ENCODE measurements at places on chromosomes 12 and 14.

- DNase-seq, result no peak
Measured at GRCh38 chr12:22334410-22335100, at the start of gene ST8SIA1. Gene ST8SIA1, minus strand, starts transcription at chr12:22334707. Its CDS starts 475 bp downstream, at chr12:22334232.

GRCh38 chr14:102696332-102696731 is 80.9 kb upstream of the TRAF3 start:
- no peak for DNase-seq

GRCh38 chr14:51677738-51678137 is 26.0 kb downstream of the FRMD6 start:
- DNase-seq, result no peak

GRCh38 chr14:22479132-22479531 is 109.9 kb downstream of the DAD1 start:
- DNase-seq, result no peak

- DNase-seq, result no peak
Measured at GRCh38 chr12:124390442-124391097, 95.7 kb downstream of the RFLNA start.

GRCh38 chr14:90610346-90611040 is 205.7 kb downstream of the TTC7B start:
- DNase-seq, result no peak

DNA sequence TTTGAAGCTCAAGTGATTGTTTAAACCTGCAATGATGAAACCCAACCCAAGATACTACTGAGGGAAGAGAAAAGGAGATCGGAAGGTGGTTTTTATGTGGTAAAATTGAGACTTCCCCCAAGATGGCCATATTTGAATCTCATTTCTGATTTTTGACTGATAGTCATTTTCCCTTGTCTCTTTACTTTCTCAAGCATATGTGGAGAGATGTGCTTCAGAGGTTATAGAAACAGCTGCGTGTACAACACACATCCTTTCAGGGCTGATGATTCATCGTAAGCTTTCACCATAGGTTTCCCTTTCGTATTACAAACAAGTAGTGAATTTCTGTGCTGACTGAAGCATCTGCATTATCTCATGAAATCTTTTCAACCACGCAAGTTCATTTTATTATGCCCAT is 276.2 kb downstream of the EMP1 start:
- peak; percentile 74 for DNase-seq

DNA sequence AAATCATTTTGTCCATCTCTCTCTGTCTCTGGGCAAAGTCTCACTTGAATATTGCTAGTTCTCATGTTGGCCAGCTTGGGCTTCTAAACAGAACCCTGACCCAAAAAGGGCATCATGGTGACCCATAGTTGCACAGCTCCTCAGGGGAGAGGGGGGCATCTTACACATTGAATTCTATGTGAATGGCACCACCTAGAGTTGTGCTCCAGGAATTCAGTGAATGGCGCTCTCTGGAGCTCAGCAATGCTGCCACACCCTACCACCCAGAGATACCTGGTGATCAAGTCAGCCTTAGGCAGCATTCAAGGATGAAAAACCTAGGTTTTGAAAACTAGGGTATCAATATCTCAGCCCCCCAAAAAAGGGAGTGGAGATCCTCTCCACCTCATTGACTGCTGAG is 50.6 kb downstream of the SMUG1 start:
- no peak for DNase-seq

- peak; percentile 93 for DNase-seq
Measured at GRCh38 chr14:94345344-94346064, 22.4 kb upstream of the SERPINA6 start.

DNA sequence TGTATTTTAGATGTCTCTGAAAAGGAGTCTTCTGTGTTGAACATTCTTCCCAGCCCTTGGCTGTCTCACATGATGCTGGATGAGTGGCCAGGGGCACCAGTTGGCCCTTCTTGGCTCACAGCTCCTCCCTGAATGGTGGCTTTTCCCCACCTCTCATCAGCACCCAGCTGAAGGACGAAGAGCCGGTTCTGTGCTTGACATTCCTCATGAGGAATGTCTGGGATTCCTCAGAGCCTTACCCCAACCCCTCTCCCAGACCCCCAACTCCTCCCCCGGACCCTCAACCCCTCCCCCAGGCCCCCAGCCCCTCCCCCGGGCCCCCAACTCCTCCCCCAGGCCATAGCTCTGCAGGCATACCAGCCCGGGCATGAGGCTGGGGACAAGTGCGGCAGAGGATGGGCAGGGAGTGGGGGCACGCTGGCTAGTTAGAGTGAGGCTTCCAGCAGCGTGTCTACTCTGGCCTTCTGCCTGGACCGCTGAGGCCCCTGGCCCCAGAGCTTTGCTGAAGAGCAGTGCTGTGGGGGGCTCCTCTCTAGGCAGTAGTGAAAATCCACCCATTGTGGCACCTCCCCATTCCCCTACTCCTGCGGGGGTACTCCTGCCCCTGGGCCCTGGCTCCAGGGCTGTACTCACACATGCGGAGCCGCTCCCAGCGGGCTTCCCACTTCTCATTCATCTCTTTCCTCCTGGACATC is 64.3 kb downstream of the PLEKHG3 start:
- no peak for DNase-seq

DNA sequence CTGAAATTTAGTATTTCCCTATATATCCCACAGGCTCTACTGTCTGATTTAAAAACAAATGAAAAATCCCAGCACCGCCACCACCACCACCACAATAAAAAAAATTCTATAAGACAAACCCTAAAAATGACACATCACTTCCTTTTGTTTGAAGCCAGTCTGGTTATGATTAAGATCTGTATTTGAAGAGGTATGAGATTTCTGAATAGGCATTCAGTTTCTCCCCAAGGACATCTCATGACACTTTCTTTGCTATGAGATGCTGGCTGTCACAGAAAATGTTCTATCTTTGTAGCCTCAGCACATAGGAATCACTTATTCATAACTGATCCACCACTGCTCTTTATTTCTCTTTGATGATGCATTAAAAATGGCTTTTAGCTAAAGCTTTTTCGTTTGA is 1071.0 kb downstream of the SLC6A15 start:
- peak; percentile 49 for DNase-seq

GRCh38 chr12:28121433-28121832 is 68.8 kb upstream of the CCDC91 start:
- DNase-seq, result no peak

DNA sequence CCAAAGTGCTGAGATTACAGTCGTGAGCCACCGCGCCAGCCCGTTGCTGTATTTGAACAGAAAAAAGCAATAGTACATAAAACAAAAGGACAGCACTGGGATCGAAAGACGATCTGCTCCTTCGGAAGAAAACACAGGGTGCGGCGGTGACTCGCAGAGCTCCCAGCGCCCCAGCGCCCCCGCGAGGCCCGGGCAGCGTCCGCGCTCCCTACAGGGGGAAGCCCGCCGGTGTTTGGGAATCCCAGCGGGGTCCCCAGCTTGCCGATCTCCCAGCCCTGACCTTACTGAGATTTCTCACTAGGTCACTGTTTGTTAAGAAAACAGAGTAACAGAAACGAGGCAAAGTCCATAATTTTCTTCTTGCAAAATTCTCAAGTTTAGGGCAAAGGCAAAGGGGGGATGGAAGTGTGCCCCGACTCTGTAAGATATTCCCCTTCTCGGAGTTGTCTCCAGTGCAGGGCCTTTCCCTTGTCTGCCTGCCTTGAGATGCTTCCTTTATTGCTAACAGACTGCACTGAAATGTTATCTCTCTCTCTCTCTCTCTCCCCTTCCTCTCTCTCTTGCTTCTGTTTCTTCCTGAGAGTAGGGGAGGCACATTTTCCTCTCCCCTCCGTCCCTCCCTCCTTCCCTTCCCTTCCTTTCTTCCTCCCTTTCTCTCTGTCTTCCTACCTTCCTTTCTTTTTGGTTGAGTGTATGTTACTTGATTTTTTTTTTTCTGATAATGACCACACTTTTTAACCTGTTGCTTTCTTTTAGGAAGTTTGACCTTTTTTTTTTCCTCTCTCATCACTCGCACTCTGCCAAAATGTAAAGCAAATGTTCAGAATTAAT is 91.9 kb downstream of the TMEM30B start:
- DNase-seq, result no peak

DNA sequence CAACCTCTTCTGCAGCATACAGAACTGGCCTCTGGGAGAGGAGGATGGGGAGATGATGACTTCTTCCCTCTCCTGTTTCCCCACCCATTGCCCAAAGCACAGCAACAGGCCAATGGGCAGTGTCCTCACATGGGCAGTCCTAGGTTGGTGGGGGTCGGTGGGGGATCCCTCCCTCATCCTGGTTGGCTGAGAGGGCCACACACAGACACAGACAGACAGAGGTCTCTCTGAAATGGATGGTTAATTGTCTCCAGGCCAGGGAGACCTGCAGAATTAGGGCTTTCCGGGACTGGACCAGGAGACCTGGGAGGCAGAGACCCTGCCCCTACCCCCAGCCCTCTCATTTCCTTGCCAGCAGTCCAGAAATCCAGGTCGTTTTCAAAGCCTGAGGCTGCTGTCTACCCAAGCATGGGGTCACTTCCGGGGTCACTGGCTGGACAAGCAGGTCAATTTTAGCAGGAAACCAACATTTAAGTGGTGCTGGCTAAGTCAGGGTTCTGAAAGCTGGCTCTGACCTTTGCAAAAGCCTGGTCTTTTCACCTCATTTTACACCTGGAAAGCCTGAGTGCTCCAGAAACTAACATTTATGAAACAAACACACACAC is 48.6 kb upstream of the TBX3 start:
- no peak for DNase-seq

- DNase-seq, result no peak
Measured at GRCh38 chr12:65208964-65209654, 39.7 kb downstream of the LEMD3 start.

DNA sequence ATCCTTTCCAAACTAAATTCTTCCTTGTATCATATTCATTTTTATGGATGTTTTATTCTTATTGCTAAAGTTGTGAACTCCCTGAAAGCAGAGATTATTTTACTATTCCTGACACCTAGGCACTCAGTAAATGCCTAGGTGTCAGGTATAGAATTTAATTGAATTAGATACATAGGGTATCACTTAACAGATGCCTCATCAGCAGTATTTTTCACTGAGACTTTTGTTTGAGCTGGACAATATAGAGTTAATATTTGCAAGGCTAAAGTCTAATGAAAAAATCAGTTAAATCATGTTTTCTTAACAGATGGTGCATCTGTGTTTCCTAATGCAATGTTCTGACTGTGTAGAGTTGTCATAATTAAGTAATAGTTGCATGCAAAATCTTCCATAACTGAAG is 182.7 kb downstream of the DERA start:
- DNase-seq, result no peak

DNA sequence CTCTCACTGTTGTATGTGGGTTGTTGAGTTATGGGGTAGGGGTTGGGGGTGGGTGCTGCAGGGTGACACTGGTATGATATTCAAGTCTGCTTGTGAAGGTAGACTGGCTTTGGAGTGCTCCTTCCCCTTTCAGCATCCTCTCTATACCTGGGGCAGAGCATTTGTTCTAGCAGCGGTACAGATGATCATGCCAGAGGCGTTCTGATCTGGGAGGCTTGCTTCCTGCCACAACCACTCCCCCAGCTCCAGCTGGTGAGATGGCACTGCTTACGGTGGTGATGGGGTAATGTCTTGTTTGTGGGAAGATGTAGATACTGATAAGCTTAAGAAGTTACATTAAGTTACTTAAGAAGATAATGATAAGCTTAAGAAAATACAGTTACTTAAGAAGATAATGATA is 131.8 kb downstream of the ERC1 start:
- no peak for DNase-seq
